Memory B cell (primary cell): ENCODE measurements at places on chromosomes 7 and 10.

GRCh38 chr7:117053432-117053831, 100.1 kb downstream of the ST7 start:
- no peak overlapping the region for H3K4me3 ChIP-seq
- DNase-seq = no peak
- H3K27ac ChIP-seq = no peak overlapping the region
- peaks cover 13% of the 10 kb centered on the region for H3K4me1 ChIP-seq
- H3K36me3 ChIP-seq = peaks cover 2% of the 10 kb centered on the region
- no peaks in the 10 kb centered on the region for H3K27me3 ChIP-seq

DNA sequence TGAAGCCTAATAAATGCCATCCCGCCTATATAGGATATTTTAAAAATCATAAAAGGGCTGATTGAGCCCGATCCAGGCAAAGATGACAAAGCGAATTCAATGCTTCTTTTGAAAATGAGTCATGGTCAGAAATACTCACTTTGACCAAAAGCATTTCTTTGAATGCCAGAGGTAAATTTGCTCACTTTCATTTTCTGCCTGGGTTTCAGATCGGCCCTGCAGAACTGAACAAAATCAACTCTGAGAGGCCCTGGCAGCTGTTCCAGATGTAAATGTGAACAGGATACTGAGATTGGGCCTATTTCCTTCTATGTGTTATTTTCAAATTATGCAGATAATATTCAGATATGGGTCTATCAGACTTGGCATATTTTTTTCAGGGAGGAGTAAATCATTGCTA, 114.8 kb upstream of the ARID5B start:
- H3K27ac ChIP-seq = no peak overlapping the region
- no peak for DNase-seq
- no peak overlapping the region for H3K4me3 ChIP-seq
- H3K36me3 ChIP-seq = no peaks in the 10 kb centered on the region

DNA sequence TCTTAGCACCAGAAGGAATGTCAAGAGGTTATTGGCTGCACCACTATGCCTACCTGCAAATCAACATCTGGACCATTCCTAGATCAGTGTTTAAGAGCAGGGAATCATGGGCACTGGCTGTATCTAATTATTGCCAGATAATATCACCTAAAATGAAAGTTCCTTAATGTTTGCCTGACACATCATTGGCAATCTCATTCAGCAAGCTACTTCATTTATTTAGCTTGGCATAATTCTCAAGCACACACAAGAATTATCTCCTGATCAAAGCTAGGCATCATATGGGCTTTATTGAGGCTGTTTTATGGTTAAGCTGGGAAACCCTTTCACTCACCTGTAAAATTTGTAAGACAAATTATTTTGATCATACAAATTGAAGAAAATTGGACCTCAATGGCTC, 581.7 kb downstream of the INHBA start:
- H3K36me3 ChIP-seq = no peaks in the 10 kb centered on the region
- no peak overlapping the region for H3K4me3 ChIP-seq
- H3K27ac ChIP-seq = no peak overlapping the region
- no peak for DNase-seq
- peaks cover 3% of the 10 kb centered on the region for H3K27me3 ChIP-seq

GRCh38 chr7:123126171-123126570, 73.6 kb downstream of the SLC13A1 start:
- no peak overlapping the region for H3K4me3 ChIP-seq
- H3K4me1 ChIP-seq = no peaks in the 10 kb centered on the region
- no peak for DNase-seq
- H3K36me3 ChIP-seq = no peaks in the 10 kb centered on the region

DNA sequence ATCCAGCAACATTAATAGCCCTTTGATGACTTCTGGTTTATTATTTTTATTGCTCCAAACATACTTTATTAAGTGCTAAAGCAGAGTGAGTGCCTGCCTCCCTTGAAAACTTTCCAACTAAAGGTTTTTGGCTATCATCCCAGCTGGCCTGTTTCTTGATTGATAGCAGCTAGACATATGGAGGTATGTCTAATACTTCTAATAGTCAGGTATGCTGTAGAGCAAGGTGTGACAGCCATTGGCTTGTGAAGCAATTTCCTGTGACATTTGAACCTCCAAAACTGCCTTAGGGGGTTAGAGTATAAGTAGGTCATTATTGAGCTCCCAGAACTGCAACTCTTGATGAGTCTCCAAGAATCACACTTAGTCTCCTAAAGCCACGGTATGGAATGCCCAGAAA, 55.8 kb downstream of the LOXL4 start:
- DNase-seq = no peak
- no peak overlapping the region for H3K27ac ChIP-seq
- H3K4me1 ChIP-seq = peaks cover 22% of the 10 kb centered on the region
- no peak overlapping the region for H3K4me3 ChIP-seq
- H3K27me3 ChIP-seq = no peaks in the 10 kb centered on the region
- H3K36me3 ChIP-seq = peaks cover 26% of the 10 kb centered on the region

GRCh38 chr10:34107626-34108516, 707.2 kb downstream of the PARD3 start:
- H3K4me1 ChIP-seq = no peaks in the 10 kb centered on the region
- H3K27me3 ChIP-seq = no peaks in the 10 kb centered on the region
- DNase-seq = no peak
- H3K36me3 ChIP-seq = no peaks in the 10 kb centered on the region

DNA sequence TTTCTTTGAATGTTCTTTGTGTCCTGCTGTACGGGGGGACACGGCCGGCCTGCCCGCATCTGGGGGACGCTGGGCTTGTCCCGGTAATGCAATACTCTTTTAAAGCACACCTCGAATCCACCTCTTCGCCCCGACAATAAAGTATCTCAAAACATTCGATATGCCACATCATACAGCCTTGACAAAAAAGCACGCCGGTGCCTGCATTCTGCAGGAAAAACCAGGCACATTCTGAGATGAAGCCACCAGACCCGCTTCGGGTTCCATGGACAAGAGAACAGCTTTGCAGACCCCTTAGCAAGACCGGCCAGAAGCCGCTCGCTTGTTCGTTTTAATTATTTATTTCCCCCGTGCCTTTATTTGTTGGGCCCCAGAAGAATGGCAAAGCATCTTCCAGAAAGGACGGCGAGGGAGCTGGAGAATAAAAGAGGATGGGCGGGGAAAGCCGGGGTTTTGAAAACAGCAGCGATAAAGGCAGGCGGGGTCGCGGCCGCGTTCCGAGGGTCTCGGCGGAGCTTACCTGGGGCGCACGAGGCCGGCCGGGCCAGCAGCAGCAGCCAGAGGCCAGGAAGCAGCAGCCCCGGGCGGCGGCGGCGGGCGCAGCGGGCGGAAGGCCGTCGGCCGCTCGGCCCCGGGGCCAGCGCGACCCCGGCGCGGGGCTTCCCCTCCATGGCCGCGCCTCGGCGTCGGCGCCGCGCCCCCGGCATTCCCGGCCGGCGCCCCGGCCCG, 462 bp downstream of the KIAA1549 start:
- peak overlapping the region; percentile 92 for H3K4me3 ChIP-seq
- H3K36me3 ChIP-seq = no peaks in the 10 kb centered on the region
- H3K27me3 ChIP-seq = peaks cover 22% of the 10 kb centered on the region
- no peak for DNase-seq

- H3K27ac ChIP-seq = no peak overlapping the region
- no peaks in the 10 kb centered on the region for H3K36me3 ChIP-seq
- DNase-seq = peak; percentile 96
- peaks cover 12% of the 10 kb centered on the region for H3K27me3 ChIP-seq
Observed at GRCh38 chr7:101688183-101688831, 59.2 kb upstream of the MYL10 start.

- no peak overlapping the region for H3K27ac ChIP-seq
- no peak overlapping the region for H3K4me3 ChIP-seq
- no peaks in the 10 kb centered on the region for H3K27me3 ChIP-seq
- no peaks in the 10 kb centered on the region for H3K36me3 ChIP-seq
Observed at GRCh38 chr10:130636313-130636930, 500.2 kb downstream of the GLRX3 start.

DNA sequence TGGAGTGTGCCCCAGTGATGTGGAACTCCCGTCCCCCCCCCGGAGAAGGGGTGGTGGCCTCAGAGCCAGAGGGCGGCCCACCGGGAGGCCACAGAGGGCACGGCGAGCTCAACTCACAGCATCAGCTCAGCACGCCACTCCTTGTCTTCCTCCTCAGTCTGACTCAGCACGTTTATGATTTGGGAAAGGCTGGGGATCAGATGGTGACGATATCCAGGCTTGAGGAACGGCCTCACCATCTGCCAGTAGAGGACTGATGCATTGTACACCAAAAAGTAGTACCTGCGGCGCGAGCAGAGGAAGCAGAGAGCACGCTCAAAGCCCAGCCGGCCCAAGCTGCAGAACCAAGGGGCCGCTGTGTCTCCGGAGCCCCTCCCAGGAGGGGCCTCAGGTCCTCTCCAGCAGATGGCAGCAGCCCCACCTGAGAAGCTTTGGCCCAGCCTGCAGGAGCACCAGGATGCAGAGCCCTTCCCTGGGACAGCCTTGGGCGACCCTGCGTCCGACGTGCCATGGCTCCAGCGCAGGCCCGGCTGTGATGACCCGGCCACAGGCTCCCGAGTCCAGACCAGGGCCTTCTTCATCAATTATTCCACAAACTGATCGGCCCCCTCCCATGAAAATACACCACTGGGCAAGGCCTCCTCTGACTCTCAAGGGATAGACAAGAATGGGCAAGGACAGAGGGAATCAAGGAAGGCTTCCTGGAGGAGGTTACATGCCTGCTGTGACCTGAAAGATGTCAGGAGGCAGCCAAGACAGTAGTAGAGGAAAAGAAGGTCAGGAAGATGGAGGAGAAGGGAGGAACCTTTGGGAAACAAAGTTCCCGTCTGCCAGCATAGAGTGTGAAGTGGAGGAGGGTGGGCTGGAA, 3.7 kb downstream of the CFAP46 start:
- peaks cover 16% of the 10 kb centered on the region for H3K4me1 ChIP-seq
- DNase-seq = no peak
- H3K27me3 ChIP-seq = peaks cover 20% of the 10 kb centered on the region
- no peak overlapping the region for H3K4me3 ChIP-seq
- no peak overlapping the region for H3K27ac ChIP-seq

GRCh38 chr7:143316492-143316891, 581 bp downstream of the CLCN1 start:
- no peak for DNase-seq
- H3K27ac ChIP-seq = no peak overlapping the region
- H3K36me3 ChIP-seq = no peaks in the 10 kb centered on the region
- H3K4me3 ChIP-seq = no peak overlapping the region

- H3K27me3 ChIP-seq = peaks cover 26% of the 10 kb centered on the region
- DNase-seq = no peak
- H3K4me1 ChIP-seq = no peaks in the 10 kb centered on the region
- no peak overlapping the region for H3K27ac ChIP-seq
Observed at GRCh38 chr10:42866115-42866995, 83.8 kb downstream of the BMS1 start.

DNA sequence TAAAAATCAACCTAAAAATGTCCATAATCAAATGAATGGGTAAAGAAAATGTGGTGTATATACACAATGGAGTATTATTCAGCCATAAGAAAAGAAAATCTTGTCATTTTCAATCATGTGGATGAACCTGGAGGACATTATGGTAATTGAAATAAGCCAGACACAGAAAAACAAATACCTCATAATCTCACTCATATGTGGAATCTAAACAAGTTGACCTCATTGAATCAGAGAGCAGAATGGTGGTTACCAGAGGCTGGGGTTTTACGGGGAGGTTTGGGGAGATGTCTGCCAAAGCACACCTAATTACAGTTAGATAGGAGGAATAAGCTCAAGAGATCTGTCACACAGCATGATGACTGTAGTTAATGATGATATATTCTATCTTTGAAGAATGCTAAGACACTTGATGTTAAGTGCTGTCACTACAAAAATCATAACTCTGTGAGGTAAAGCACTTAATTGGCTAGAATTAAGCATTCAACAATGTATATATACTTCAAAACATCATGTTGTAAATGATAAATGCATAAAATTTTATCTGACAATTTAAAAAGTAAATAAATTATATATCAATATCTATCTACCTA, 39.1 kb upstream of the TNPO3 start:
- no peak for DNase-seq
- H3K4me3 ChIP-seq = no peak overlapping the region
- no peaks in the 10 kb centered on the region for H3K36me3 ChIP-seq
- H3K4me1 ChIP-seq = peaks cover 31% of the 10 kb centered on the region

GRCh38 chr7:27143950-27144780, 684 bp upstream of the HOXA5 start:
- no peak for DNase-seq
- peaks cover 16% of the 10 kb centered on the region for H3K27me3 ChIP-seq
- H3K4me1 ChIP-seq = peaks cover 13% of the 10 kb centered on the region
- no peaks in the 10 kb centered on the region for H3K36me3 ChIP-seq
- no peak overlapping the region for H3K27ac ChIP-seq
- no peak overlapping the region for H3K4me3 ChIP-seq

GRCh38 chr10:34286136-34286739, 528.9 kb downstream of the PARD3 start:
- no peak overlapping the region for H3K27ac ChIP-seq
- no peaks in the 10 kb centered on the region for H3K36me3 ChIP-seq
- H3K27me3 ChIP-seq = no peaks in the 10 kb centered on the region
- DNase-seq = no peak

GRCh38 chr7:15757041-15758000, 70.8 kb upstream of the MEOX2 start:
- DNase-seq = no peak
- H3K27ac ChIP-seq = no peak overlapping the region
- H3K4me3 ChIP-seq = no peak overlapping the region
- no peaks in the 10 kb centered on the region for H3K27me3 ChIP-seq
- no peaks in the 10 kb centered on the region for H3K4me1 ChIP-seq
